ENCODE measurements at places on chromosomes 11 and 22.

GRCh38 chr11:126122863-126123262 is 60.2 kb upstream of the CDON start:
- no peak for DNase-seq

- no peak for DNase-seq
These were observed 18.3 kb downstream of the STARD10 start for GRCh38 chr11:72775288-72776110.

DNA sequence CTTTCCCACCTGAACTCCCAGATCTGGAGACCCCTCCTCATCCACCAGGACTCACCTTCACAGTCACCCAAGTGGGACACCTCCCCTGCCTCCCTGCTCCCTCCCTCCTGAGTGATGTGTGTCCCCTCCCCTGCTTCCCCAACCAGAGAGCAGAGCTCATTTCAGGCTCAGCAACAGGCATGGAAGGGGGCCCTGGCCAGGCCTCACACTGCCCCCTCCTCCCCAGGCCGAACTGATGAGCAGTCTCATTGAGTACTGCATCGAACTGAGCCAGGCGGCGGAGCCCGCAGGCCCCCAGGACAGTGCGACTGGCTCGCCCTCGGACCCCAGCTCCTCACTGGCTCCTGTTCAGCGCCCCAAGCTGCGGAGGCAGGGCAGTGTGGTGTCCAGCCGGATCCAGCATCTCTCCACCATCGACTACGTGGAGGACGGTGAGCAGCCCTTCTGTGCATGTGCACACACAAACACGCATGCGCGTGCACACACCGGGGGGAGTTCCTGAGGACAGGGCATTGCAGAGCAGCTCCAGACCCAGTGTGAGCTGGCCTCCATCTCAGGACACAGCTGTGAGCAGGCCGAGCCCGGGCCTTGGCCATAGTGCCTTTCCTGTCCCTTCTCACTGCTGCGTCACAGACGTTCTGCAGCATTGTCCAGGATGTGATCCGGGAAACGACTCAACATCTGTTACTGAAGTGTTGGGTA is 17.8 kb upstream of the NEAT1 start:
- no peak for DNase-seq

GRCh38 chr11:122556605-122557004 is 98.9 kb upstream of the UBASH3B start:
- no peak for DNase-seq

DNA sequence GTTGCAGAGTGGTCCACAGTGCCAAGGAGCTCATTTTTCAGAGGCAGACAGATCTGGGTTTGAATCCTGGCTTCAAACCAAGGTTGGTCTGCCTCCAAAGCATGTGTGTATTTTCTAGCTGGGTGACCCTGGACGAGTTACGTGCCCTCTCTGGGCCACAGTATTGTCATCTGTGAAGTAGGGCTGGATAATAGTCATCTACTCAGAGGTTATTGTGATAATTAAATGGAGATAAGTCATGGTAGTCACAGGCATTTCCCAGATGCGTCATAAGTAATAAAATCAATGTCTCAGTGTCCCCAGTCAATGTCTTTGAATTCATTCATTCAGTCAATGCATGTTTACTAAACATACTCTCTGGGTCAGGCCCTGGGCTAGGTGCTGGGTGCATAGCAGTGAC is 8.6 kb downstream of the OMP start:
- DNase-seq: no peak

GRCh38 chr11:57475671-57476046 is 15.3 kb downstream of the RTN4RL2 start:
- DNase-seq: no peak

GRCh38 chr22:30488121-30488520 is 16.3 kb upstream of the SEC14L3 start:
- no peak for DNase-seq

GRCh38 chr22:10741210-10741609 is 4786.8 kb upstream of the OR11H1 start:
- DNase-seq: no peak

DNA sequence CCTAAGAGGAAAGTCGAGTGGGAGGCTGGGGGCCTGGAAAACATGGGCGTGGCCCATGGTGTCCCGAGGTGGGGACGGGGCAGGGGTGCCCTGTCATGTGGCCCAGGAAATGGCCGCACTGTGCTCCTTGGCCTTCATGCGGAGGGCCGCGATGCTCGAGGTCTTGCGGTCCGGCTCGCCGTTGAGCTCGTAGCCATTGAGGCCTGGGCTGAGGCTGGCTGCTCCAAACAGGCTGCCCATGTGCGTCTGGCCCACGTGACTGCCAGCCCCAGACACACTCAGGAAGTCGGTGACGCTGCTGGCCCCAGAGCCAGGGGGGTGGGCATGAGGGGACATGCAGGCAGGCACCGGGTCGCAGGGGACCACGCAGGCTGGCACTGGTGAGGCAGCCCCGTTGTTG is 45.2 kb downstream of the ALX4 start:
- no peak for DNase-seq

GRCh38 chr11:118194835-118195627 is 18.6 kb upstream of the SCN2B start:
- peak; percentile 26 for DNase-seq

GRCh38 chr22:27404441-27404840 is 397.1 kb downstream of the MN1 start:
- DNase-seq: no peak

DNA sequence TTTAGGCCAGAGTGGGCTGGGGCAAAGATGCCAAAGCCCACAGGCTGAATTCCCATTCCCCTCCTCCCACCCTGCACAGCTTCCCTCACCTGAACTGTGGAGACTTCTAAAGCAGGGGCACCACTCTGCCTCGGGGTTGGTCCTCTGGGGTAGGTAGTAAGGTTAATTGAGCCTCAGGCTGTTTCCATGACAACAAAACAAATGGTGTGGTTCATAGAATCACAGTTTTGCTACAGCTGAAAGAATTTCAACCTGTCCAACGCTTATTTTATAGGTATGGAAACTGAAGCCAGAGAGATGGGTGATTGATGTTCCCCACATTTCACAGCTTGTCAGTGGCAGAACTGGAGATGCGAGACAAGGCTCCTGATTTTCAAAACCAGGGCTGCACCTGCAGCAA is 109.5 kb downstream of the SNX19 start:
- DNase-seq: no peak

- no peak for DNase-seq
These were observed 55.7 kb downstream of the SCUBE1 start for GRCh38 chr22:43287441-43287840.

DNA sequence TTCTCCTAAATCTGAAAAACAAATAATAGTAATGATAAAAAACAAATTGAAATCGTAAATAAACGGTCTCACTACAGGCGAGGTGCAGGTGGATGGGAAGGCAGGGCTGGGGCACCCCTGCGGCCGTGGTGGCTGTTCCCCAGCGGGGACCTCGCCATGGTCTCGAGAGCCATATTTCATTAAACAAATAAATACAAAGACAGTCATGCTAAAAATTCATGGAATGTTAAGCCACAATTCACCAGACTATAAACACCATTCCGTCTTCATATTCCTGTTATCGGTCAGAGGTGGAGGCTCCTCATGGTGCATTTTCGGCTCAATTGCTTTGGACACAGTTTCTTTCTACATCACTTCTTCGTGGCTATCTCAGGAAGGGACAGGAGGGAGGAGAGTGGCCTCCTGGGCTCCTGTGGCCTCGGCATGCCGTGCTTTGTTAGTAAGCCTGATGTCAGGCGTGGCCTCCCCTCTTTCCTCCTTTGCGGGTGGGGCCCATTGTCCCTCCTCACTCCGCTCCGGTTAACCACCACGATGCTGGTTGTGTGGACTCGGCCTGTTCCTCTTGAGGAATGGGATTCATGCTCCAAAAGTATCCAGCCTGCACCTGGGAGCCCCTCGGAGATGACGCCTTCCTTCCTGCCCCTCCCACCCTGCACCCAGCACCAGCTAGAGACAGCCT is 16.1 kb upstream of the BRSK2 start:
- DNase-seq: peak; percentile 52

- DNase-seq: peak; percentile 25
These were observed 60.5 kb downstream of the HIPK3 start for GRCh38 chr11:33317662-33318061.

DNA sequence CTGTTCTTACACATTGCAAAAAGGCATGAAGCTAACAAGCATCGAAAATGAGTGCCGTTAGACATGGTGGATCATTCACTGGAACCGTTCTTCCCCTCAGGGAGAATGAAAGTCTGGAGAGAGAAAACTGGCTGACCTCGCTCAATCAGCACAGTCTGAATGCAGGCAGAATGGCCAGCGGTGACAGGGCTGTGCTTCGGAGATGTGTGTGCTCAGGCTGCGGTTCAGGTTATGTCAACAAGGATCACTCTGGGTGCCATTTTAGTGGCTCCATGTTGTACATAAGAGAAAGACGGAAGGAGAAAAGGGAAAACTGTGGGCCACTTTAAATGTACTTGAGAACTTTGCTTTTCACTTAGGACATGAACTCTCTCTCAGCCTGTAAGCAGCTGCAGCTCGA is 749.8 kb upstream of the ARHGAP42 start:
- no peak for DNase-seq

DNA sequence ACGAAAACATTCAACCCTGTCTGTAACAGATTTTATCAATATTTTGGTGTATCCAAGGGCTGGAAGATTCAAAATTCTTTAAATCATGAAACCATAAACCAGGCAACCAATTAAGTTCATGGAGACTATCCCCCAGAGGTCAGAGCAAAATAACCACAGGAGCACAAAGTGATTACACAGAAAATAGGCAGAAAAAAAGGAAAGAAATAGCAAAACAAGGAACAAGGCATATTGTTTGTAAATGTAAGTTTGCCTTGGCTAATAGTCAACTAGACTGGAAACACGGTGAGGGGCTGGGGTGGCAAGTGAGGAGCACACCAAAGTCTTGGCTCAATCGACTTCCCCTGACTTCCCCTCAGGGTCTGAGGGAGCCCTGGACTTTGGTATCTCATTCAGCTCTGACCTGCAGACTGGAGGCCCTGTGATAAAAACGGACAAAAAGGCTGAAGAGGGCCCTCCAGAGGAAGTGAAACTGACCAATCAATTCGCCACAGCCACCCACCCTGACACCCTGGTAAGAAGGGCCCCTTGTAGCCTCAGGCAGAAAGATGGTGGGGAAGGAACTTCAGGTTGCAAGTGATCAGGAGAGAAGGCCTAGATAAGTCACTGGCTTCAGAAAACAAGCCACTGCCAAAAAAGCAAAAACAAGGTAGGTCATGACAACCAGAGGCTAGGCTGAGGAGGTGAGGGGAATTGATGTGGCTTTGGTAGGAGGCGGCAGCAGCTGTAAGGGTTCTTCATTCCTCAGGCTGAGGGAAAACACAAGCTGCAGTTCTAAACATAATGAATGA is 1.8 kb downstream of the SIK3 start:
- DNase-seq: peak; percentile 19

DNA sequence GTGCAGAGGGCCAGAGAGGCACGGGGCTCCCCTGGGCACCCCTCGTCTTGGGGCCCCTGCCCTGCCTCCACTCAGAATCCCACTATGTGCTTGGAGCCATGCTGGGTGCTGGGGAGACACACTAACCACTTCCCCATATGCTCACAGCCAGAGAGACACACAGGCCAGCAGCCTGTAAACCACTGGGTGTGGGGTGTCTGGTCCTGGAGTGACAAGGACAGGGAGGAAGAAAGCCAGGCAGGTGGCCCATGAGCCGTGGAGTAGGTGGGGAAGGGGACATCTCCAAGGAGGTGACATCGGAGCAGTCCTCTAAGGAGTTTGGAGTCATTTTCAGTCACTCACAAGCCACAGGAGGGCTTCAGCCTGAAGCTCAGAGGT is 58.9 kb downstream of the CDKN1C start:
- no peak for DNase-seq

DNA sequence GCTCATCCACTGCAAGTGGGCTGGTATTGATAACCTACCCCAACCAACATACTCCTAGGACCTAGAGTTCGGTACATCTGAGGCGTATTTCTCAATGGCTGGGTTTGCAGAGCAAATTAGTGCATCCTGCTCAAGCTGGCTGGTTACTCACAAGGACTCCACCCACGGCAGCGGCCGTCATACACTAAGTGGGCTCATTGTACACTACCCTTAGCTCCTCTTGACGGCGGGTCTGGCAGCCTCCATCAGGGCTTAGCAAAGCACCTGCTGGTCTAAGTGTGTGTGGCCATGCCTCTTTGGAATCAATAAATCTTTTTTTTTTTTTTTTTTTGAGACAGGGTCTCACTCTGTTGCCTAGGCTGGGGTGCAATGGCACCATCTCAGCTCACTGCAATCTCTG is 20.2 kb upstream of the KCNJ11 start:
- DNase-seq: no peak

DNA sequence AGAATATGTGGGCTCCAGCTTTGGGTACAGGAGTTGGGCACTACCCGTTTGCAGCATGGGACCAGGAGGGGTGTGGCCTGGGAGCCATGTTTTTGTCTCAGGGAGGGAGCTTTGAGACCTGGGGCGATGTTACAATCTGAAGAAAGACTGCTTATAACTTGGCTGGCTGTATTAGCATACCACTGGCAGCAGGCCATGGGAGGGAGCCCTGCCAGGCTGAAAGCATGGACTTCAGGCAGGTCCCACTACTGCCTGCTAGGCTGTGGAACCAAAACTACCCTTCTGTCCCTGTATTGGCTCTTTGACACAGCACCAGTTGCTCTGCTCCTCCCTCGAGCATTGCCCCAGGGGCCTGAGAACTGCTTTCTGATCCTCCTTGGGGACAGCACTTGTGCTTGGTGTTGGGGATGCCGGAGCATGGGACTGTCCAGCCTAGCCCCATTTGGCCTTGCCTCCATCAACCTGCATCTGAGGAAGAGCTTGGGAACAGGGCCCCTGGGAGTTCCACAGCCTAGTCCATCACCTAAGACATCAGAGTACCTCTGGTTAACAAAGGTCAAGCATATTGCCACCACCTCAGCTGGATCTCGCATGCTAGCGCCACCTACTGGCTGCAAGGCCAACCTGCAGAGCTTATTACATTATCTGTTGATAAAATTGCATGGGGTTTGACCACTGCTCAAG is 217.4 kb downstream of the SBF2 start:
- DNase-seq: peak; percentile 23

GRCh38 chr11:113885897-113886296 is 10.5 kb upstream of the USP28 start:
- no peak for DNase-seq

All from fibroblast of skin of back (primary cell).